ENCODE measurements at places on chromosomes 1 and 21. TPM values are rescaled to one million over a fixed set of nuclear protein-coding genes. Genes with fewer than 3 reads are reported as not detected.

The GIPC2 gene
- total RNA-seq = 19.6 TPM

The DPT gene
- total RNA-seq = 30.7 TPM

GRCh38 chr1:205687242-205687641, 6.9 kb upstream of the SLC45A3 start:
- DNase-seq = no peak

DNA sequence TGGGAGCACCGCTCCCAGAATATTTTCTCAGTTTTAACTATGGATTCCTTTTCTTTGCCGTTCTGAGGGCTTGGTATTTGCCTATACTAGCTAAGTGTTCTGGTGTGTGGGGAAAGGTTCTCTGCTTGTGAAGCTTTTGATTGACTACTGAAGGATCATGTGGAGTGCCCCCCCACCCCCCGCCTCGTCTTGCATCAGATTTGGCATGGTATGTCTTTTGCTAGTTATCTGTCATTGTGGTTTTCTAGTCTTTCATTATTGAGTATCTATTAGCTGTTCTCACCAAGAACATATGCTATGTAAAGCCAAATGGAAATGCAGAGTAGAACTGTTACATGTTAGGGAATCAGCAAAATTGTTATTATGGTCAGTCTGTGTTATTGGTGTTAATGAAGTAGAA, 58.3 kb downstream of the MACF1 start:
- DNase-seq = no peak

GRCh38 chr1:19688041-19688842, 23.6 kb downstream of the HTR6 start:
- no peak for DNase-seq
